ENCODE measurements at places on chromosomes 7 and 10.

DNA sequence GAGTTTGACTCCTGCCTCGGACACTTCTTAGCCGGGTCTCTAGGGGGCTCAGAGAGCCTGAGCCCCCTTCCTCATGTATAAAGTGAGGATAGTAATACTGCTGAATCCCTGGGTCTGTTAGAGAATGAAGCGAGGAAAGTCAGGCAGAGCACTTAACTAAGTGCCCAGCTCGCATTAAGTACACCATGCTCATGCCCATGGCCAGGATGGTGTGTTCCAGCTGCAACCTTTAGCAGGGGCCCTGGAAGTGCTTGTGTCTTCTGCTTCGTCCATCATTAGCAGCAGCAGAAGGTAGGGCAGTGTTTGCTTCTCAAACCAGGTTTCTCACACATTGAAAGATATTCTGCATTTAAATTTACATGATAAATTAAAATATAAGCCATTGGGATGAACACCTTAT is 27.3 kb upstream of the WDFY4 start:
- DNase-seq: no peak

- no peak for DNase-seq
Observed at GRCh38 chr7:126524967-126525366, 727.8 kb downstream of the GRM8 start.

DNA sequence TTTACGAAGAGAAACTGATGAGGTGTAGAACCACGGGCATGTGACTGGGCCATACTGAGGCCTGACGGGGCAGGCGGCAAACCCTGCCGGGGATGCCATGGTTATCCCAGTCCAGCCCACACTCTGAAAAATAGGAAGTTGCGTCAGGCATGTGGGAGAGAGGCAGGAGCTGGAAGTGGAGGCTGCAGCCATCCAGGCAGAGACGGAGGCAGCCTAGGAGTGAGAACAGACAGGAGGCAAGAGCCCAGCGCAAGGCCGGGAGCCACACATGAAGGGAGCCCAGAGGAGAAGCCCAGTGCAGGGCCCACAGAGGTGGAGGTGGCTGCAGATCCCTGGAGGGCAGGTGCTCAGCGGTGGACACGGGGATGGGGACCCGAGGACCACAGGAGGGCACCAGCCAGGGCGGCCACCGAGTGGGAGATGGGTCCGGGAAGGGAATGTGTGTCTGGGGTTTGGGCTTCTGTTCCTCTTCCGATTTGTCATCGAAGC is 175.2 kb upstream of the PPP2R2D start:
- no peak for DNase-seq

GRCh38 chr7:130063036-130063435 is 7.3 kb upstream of the KLHDC10 start:
- peak; percentile 21 for DNase-seq

GRCh38 chr7:80661729-80662128 is 23.3 kb downstream of the CD36 start:
- DNase-seq: no peak

All from NCI-H1048 (cell line).